ENCODE measurements at places on chromosomes 3 and 15.

GRCh38 chr3:178381971-178382448, 154.2 kb upstream of the KCNMB2 start:
- ATAC-seq: no peak

- no peak for ATAC-seq
These were observed 4.4 kb upstream of the IQSEC1 start for GRCh38 chr3:13077431-13078162.

GRCh38 chr3:54053211-54053610, 69.1 kb upstream of the CACNA2D3 start:
- no peak for ATAC-seq

- ATAC-seq: no peak
These were observed 49.1 kb downstream of the PLS1 start for GRCh38 chr3:142645236-142645793.

DNA sequence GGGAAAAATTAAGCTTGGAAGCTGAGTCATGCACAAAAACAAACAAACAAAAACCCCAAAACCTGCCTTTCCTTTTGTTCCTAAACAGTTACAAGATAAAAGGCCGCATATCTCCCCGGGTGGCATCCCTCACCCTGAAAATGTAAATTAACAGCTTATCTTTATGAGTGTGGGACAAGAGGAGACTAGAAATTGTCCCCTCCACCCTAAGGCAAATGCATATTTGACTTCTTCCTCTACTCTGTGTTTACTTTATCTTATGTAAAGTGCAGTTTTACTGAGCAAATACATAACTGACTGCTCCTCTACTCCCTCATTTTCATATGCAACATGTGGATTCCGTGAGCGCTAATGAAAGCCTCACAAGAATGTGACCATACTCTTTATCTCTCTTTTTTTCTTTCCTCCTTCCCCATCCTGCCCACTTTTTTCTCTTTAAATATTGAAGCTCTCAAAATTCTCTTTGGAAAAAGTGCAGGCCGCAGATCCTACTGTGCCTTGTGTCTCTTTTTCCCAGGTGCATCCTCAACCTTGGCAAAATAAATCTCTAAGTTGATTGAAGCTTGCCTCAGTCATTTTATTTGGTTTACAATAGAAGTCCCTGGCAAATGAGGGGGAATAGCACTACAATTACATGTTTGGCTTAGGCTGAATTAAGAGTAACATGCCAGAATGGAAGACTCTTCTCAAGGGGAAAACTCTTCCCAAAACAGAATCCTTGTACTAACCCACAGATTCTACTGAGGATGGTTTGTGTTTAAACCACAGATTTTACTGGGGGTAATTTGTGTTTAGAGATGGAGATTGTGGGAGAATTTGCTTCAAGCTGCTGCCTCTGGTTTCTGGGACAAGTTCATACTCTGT, 72.7 kb upstream of the WDR72 start:
- ATAC-seq: no peak

DNA sequence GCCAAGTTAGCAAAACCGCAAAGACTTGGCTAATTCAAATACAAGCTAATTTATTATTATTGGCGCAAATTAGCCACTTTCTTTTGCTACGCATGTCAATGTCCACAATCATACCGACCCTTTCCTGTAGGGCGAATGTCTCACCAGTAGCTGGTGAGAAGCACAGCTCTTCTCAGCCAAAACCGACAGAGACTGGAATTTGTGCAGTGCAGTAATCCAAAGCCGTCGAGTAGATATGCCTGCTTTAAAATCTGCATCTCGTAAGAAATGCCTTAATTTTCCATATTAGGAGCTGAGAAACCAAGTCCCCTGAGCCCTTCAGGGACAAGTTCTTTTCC, 614 bp upstream of the MINDY2 start:
- peak; percentile 24 for ATAC-seq

GRCh38 chr3:194959217-194959616, 273.5 kb downstream of the FAM43A start:
- ATAC-seq: no peak

- ATAC-seq: peak; percentile 7
These were observed 479.4 kb downstream of the FOXP1 start for GRCh38 chr3:71104121-71104541.

GRCh38 chr3:70360979-70361760, 48.7 kb upstream of the MDFIC2 start:
- peak; percentile 46 for ATAC-seq

- ATAC-seq: no peak
These were observed 2.0 kb downstream of the DNAJB8 start for GRCh38 chr3:128464702-128465101.

DNA sequence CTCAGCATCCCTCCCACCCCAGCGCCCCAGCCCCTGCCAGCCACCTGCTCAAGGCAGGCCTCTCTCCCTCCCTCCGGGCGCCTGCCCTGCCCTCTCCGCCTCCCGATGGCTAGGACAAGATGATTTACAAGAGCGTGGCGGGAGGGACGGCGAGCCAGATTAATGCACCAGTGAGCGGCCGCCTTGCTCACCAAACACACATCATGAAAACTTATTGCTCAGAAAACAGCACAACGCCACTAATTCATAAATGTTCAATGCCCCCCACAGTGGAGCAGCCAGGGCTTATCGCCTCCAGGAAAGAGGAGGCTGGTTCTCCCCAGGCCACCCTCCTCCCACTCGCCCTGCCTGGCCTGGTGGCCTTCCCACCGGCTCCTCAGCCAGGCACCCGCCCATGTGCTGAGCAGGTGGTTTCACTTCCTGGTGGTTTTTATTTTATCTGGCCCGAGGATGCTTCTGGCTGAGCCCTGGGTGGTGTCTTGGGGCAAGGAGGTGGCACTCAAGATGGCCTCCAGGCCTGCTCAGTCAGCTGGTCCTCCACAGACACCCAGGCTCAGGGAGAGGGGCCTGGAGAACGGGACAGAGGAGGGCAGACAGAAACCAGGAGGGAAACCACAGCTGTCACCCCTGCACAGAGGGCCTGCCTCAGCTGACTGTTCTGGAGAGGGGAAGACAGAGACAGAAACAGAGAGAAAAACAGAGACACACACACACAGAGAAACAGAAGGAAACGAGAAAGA, 284.9 kb downstream of the UACA start:
- ATAC-seq: peak; percentile 10

DNA sequence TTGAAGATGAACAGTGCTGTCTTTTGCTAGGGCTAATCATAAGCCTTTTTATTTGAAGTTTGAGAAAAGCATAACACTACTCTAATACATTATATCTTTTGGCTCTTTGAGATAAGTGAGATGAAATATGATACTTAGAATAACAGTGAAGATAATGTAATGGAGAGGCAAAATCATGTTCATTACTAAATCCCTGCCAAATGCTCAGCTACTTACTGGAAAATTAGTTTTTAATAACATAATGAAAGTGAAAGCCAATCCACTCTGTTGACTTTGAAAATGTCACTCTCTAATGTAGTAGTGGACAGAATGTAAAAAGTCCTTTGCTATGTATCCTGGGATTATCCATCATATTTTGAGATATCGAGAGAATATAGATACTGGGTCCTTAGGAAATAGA, 35.9 kb upstream of the MYH15 start:
- ATAC-seq: peak; percentile 13

DNA sequence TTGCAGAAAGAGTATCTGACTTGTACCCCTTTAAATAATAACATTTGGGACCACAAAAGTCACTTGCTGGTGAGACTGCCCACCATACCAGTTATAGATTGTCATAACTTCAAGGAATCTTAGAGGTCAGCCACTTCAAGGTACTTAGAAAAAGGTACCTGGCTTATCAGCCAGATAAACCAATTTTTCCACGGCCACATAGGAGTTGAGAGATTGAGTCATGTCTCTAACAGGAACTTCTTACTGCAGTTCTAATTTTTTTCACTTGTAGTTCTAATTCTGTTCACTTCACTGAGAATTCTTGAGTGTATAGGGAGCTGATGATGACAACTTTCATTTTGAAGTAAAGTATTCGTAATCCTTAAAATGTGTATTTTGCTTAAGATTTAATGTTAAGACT, 317.1 kb upstream of the CBLB start:
- ATAC-seq: peak; percentile 39

GRCh38 chr3:42129014-42129953, 38.1 kb downstream of the TRAK1 start:
- peak; percentile 35 for ATAC-seq

GRCh38 chr15:93467337-93467736, 378.3 kb upstream of the RGMA start:
- ATAC-seq: no peak

- ATAC-seq: no peak
These were observed 107.5 kb upstream of the GALNT15 start for GRCh38 chr3:16066975-16067374.

- ATAC-seq: peak; percentile 62
These were observed 98.6 kb downstream of the TPRG1 start for GRCh38 chr3:189270248-189270832.

DNA sequence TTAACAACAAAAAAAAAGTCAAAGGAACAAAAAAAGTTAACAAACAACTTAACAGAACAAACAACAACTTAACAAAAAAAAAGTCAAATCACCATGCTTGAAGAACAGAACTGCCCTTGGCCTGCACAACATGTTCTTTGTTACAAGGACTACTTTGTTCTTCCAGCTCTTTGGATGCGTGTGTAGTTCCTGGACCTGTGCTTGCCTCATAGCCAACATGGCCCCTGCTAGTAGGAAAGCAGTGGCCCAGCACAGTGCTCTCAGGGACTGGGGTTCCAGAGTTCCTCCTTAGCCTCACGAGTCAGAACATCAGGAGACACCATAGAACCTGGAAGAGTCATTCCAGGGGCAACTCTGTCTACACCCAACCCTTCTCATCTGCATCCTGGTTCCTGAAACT, 10.9 kb upstream of the STRIT1 start:
- ATAC-seq: no peak

DNA sequence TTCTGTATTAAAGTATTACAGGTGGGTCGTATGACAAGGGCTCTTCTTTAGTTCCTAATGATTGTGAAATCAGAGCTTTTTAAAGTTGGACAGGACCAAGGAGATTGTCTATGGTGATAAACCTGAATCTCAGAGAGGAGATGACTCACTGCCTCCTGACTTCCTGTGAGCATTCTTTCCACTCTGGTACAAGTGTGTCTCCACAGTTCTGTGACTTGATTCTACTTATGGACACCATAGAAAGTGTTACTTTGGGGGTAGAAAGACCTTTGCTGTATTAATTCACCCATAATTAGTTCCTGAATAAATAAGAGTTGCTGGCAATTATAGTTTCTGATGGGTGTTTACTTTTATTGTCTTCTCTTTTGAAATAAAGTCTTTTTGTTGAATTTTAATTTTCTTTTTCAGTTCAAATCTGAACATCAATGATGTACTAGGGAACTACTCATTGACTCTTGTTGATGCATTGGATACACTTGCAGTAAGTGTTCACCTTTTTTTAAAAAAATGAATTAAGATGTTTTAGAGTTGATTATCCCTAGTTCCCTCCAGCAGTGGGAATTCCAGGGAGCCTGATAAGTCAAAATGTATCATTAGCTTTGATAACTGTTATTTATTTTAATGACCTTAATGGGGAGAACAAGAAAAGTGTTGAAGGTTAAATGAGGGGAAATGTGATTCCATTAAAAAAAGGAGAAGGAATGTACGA, 7.4 kb downstream of the EDEM1 start:
- ATAC-seq: peak; percentile 42

DNA sequence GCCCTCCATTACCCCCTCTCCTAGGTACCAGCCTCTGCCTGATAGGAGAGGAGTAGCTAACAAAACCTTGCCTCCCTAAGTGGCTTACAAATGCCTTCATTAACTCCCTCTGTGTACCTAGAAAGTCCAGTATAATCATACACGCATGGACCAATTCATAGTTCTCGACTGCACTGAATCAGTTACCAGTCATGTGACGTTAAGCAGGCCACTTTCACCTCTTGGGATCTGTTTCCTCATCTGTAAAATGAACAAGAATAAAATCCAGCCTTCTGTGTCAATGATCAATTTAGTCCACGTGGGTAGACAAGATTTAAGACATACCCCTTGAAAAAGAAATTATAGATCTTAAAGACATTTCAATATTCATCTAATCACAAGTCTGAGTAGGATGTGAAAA, 72.2 kb downstream of the TRIM69 start:
- no peak for ATAC-seq

- no peak for ATAC-seq
These were observed 587.4 kb upstream of the SGO1 start for GRCh38 chr3:20773320-20773984.

DNA sequence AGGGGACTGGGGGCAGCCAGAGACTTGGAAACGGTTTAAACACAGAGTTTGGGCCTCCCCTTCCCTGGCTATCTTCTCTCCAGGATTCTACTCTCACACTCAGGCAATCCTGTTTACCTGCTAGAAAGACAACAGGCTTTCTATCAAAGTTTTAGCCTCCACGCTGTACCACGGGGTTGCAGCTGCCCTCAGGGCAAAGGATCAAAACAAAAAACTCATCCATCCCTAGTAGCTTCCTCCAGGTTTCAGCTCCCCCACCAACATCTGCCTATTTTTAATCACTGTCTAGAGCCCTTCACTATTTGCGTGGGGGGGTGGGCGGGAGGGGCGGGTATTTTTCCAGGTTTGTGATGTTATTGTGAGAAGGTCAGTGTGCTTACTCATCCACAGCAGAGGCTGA, 286.8 kb upstream of the TRIM42 start:
- ATAC-seq: no peak

- ATAC-seq: peak; percentile 41
These were observed 2.0 kb upstream of the MELTF start for GRCh38 chr3:197031315-197032285.

- ATAC-seq: no peak
These were observed 17.3 kb downstream of the EHD4 start for GRCh38 chr15:41955100-41955499.

GRCh38 chr3:11558411-11558903, 85.3 kb downstream of the VGLL4 start:
- no peak for ATAC-seq

DNA sequence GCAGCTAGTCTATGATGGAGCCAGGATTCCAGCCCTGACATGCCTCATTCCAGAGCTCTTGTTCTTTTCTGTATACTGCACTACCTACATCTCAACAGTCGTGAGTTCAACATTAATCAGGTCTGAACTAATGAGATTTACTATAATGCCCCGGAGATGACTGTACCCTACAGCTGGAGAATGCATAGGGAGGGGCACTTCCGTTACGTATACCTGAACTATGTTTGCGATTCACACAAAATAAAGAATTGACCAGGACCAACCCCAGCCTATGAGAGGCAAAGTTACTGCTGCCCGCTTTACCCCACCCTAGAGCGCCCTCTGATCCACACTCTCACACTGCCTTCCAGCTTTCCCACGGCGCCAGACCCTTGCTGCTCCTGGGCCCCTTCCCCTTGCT, 97.0 kb downstream of the IGF2BP2 start:
- no peak for ATAC-seq

- no peak for ATAC-seq
These were observed 31.7 kb downstream of the AKAP13 start for GRCh38 chr15:85412066-85412465.

GRCh38 chr3:46386205-46386604, 15.5 kb downstream of the CCR5 start:
- ATAC-seq: no peak

- ATAC-seq: no peak
These were observed 51.7 kb upstream of the SMAD3 start for GRCh38 chr15:67013696-67014095.

DNA sequence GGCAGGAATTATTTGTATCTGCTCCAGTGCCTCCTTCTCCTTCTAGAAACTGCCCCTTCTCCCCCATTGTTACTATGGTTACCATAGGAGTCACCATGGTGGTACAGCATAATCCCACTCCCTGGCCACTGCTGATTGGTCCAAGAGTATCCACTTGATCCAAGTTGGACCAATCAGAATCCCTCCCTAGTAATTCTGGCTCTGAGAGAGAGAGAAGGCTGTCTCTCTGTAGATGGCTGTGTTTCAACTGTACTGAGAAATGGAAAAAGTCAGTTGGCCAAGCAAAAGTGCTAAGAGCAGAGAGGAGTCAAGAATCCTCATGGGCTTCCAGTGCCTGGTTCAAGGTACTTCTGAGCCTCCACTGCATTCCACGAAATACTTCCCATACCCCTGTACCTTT, 120.6 kb upstream of the SPATA12 start:
- no peak for ATAC-seq

All from activated CD4-positive, CD25-positive, alpha-beta regulatory T cell treated with anti-CD3 and anti-CD28 coated beads, Interleukin-2, amount 50 U/mL, for 24 hours (primary cell).